ENCODE measurements at places on chromosomes 12 and 14.

DNA sequence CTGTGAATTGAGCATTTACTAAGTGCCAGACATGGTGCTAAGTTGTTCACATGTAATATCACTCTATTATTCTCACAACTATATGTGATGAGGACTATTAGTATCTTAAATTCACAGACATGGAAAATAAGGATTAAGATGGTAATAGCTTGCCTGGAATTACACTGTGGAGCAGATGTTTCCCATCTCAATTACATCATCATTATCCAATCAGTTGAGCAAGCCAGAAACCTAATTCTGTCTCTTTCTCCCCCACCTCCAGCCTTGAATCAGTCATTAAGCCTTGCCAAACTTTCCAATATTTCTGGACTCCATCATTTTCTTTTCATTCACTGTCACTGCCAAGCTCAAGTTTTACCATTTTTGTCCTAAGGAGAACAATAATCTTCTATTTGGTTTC lies 287.8 kb upstream of the KITLG start:
- DNase-seq: no peak

- no peak for DNase-seq
Measured at GRCh38 chr12:75439930-75440329, 40.6 kb upstream of the GLIPR1 start.

DNA sequence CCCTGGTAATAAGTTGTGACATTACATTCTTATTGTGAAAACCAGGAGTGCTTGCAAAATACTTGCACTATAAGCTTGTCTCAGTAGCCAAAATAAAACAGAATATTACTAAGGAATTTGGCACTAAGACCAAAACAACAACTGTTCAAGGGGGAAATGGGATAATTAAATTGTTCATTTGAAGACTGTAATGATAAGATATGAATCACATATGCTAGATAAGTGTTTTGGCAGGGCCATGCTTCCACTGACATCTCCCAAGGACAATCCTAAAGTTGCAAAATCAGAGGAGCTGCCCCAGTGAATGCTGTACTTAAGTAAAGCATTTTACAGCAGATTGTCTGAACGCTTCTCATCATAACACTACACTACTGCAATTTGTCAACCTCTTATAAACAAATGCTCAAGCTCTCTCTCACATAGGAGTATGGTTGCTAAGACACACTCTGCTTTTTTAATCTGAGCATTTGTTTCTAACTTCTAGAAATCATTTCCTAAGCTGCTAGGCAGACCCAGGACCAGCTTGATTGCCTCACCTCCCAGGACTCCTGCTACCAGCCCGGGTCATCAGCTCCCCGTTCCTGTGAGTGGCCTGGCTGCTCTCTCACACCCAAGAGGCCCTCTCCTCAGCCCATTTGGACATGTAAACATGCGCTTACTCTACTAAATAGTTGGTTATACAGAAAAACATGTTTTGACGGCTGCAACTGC lies 191.5 kb downstream of the PAX9 start:
- DNase-seq: no peak

DNA sequence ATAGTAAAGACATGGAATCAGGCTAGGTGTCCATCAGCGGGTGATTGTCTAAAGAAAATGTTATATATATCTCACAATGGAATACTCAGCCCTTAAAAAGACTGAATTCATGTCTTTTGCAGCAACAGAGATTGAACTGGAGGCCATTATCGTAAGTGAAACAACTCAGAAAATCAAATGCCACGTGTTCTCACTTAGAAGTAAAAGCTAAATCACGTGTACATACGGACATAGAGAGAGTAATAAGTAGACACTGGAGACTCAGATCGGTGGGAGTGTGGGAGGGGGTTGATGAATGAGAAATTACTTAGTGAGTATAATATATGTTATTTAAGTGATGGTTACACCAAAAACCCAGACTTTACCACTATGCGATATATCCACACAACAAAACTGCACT lies 266.3 kb upstream of the PPFIA2 start:
- no peak for DNase-seq

DNA sequence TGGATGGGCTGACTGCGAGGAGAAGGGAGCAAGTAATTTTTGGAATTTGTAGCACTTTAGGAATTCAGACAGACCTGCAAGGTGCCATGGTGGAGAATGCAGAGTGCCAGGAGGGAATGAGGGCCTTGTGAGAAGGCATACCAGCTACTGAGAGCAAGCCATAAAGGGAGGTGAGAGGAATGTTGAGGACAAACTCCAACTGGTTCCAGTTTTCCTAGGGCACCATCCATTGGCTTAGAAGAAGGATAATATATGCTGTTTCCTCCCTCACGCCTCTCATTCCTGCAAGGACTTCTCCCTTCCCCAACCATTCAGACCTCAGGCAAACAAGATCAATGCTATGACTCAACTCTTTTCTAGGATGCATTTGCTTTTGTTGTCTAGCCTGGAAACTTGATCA lies 11.2 kb upstream of the DAAM1 start:
- DNase-seq: no peak

GRCh38 chr14:29077916-29078315 lies 311.3 kb downstream of the FOXG1 start:
- no peak for DNase-seq

- no peak for DNase-seq
Measured at GRCh38 chr12:29204521-29204920, 55.4 kb downstream of the FAR2 start.

- no peak for DNase-seq
Measured at GRCh38 chr12:90562671-90563070, 392.3 kb downstream of the CCER1 start.

- no peak for DNase-seq
Measured at GRCh38 chr14:72000907-72001306, 68.7 kb downstream of the RGS6 start.

- no peak for DNase-seq
Measured at GRCh38 chr14:43135877-43136411, 1371.1 kb downstream of the FSCB start.

DNA sequence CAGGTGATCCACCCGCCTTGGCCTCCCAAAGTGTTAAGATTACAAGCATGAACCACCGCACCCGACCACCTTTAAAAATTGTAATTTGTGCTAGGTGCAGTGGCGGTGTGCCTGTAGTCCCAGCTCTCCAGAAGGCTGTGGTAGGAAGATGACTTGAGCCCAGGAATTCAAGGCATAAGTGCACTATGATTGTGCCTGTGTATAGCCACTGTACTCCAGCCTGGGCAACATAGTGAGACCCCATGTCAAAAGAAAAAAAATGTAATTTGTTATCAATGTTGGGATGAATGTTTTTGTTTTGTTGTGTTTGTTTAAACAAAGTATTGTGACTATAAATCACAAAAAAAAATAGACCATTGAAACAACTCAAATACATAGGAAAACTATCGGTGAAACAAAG lies 43.1 kb upstream of the NAP1L1 start:
- no peak for DNase-seq

DNA sequence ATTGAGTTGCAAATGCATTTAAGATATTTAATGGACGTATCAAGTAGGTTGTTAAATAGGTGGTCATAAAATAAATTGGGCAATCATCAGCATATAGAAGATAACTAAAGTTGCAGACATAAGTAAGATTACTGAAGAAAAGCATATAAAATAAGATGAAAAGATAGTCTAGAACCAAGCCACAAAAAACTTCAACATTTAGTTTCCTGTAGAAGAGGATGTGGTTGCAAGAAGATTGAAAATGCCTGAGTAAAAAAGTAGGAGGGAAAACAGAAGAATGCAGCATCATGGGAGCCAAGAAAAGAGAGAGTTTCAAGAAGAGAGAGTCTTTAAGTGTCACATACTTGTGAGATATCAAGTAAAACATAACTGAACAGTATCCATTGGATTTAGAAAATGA lies 17.6 kb upstream of the SLC16A7 start:
- no peak for DNase-seq

DNA sequence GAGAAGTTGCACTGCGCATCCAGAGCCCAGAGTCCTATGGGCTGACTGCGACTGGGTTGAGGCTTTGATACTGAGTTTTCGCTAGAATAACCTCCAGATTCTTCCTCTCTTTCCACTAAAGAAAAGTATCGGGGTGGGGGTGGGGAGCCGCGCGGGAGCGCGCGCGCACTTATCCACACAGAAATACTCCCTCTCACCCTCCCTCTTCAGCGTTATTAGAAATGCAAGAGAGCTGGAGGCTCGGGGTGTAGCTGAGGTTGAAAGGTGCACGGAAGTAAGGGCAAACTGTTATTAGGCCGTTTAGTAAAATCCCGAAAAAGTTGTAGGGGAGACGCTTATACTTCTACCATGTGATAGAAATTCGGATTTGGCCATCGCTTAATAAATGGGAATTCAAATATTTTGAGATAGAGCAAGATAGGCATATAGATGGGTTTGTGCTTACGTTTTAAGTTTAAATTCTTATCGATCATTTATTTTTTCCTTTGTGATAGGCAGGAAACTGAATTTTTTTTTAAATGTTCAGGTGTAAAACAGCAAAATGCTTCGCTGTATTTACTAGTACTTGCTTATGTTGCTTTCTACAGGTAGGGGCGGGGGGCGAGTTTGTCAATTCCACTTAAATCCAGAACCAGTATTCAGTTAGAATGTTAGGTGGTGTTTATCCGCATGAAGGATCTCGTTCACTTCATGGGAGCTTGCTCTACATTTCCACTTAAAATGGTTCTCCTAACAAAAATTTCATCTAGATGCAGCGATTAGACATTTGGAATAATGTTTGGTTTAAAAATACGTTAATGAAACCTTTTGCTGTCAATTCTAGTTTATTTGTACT lies 1.1 kb downstream of the ARHGAP5 start:
- DNase-seq: no peak

- no peak for DNase-seq
Measured at GRCh38 chr14:88154926-88155325, 150.0 kb downstream of the GPR65 start.

DNA sequence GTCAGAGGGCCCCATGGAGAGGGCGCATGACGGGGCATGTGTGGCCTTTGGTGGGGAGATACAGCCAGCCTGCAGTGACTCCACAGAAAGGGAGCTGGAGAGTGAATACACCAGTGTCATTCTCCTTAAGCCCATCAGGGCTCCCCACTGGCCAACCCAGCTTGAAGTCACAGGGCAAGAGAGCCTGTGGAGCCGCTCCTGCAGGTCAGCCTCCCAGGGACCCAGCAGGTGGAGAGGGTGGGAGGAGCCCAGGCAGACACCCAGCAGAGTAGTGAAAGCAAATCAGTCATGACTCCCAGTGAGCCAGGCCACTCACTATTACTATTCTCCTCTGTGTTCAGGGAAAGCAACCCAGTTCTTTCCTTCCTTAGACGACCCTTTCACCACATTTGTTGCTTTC lies 110.0 kb upstream of the CPM start:
- DNase-seq: no peak

- DNase-seq: no peak
Measured at GRCh38 chr12:114440270-114441038, 34.5 kb upstream of the TBX5 start.

GRCh38 chr14:58833634-58834378 lies 196.0 kb downstream of the DACT1 start:
- no peak for DNase-seq

DNA sequence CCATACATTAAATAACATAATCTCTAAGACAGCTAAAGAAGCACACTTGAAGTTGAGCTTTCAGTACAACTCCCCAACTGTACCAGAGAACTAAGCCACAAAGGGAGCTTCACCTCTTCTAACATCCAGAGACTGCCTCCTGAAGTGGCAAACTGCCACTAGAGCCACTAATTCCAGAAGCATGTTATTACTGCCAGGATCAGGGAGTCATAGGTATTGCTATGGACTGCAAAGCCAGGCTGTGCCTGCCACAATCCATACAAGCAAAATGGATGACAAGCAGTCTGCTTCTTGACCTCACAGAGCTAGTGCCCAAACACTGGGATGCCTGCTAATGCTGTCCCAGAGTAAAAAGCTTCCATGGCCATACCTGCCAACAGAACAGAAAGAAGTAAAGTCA lies 160.1 kb downstream of the STXBP6 start:
- no peak for DNase-seq

- no peak for DNase-seq
Measured at GRCh38 chr14:69886453-69887242, 7.4 kb downstream of the SMOC1 start.

GRCh38 chr12:20596061-20596460 lies 99.1 kb upstream of the SLCO1C1 start:
- DNase-seq: no peak

DNA sequence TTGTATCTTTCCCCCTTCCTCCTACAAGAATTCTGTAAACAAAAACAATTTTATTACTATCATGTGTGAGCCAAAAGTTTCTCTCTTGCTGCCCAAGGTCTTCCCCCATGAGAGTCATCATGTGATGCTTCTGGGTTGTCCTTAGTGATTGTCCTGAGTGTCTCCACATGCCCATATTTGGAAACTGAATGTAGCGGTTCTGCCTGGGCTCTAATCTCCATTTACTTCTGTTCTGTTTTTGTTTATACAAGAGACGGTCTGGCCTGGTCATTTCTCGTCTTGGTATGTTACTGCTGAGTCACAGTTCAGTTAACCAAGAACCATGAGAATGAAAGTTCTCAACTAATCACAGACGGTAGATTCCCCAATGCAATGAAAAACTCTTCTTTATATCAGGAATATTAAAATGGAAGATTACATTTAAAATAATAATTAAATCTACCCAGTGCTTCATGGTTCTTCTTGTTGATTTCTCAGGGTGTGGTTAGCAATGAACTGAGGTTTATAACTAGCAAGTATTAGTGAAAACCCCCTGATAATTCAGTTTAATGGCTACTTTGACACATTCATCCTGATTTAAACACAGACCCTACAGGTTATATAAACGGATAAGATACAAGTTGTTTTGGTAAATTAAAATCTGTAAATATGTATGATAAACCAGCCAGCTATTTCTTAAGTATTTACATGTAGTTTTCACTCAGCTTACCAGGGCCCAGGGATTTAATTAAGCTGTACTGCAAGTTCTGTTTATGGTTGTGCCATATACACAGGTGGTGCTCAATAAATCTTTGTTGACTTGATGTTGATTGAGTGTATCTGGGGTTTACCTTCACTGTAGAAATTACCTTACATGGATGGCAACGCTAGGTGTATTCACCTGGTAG lies 81.1 kb downstream of the PELI2 start:
- no peak for DNase-seq

- no peak for DNase-seq
Measured at GRCh38 chr14:103341250-103342129, 7.5 kb downstream of the EIF5 start.

GRCh38 chr12:50689437-50689836 lies 74.5 kb upstream of the ATF1 start:
- no peak for DNase-seq

GRCh38 chr12:119145367-119145766 lies 33.4 kb upstream of the HSPB8 start:
- no peak for DNase-seq

Data from effector memory CD4-positive, alpha-beta T cell (primary cell).